ENCODE measurements at places on chromosomes 1 and 21. TPM values are rescaled to one million over a fixed set of nuclear protein-coding genes. Genes with fewer than 3 reads are reported as not detected.

DNA sequence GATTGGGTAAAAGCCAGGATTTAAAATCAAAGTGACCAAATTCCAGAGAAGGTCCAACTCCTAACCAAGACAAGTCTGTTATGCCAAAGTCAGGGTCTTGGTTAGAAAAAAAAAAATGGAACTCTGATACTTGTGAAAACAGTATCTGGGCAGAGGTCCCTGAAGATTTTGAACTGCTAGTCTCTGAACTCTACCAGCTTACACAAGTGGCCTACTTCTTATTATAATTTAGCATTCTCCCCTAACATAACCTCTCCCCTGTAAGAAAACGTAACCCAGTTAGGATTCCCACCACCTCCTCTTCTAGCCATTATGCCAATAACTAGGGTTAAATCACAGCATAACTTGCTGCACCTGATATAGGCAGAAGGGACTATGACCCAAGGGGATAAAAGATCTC lies 220.5 kb downstream of the COL24A1 start:
- no peak for DNase-seq
- no peak overlapping the region for H3K27ac ChIP-seq
- no peaks in the 10 kb centered on the region for H3K4me1 ChIP-seq
- H3K4me3 ChIP-seq, result no peak overlapping the region

DNA sequence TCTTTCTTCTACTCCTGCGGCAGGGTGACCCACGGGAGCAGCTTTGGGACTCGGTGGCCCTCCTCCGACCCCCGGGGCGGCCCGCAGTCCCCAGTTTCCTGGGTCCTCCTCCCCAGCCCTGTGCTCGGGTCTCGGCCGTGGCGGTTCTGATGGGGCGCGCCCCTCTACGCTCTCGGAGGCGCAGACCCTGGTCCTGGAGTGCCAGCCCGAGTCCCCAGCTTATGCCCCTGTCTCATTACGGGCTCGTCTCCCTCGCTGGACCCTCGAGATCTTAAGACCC lies 430 bp downstream of the BTG2 start:
- H3K4me1 ChIP-seq, result no peaks in the 10 kb centered on the region
- peak overlapping the region; percentile 82 for H3K4me3 ChIP-seq
- H3K36me3 ChIP-seq, result no peaks in the 10 kb centered on the region
- peaks cover 6% of the 10 kb centered on the region for H3K27me3 ChIP-seq
- no peak for DNase-seq
- H3K27ac ChIP-seq, result no peak overlapping the region

- H3K4me3 ChIP-seq, result no peak overlapping the region
- H3K36me3 ChIP-seq, result no peaks in the 10 kb centered on the region
- H3K4me1 ChIP-seq, result 0 out of 2 replicates have a peak, but pooled peaks cover 3% of the 10 kb centered on the region
- no peak for DNase-seq
- no peak overlapping the region for H3K27ac ChIP-seq
Observed at GRCh38 chr1:54417123-54417522, 10.9 kb upstream of the SSBP3 start.

DNA sequence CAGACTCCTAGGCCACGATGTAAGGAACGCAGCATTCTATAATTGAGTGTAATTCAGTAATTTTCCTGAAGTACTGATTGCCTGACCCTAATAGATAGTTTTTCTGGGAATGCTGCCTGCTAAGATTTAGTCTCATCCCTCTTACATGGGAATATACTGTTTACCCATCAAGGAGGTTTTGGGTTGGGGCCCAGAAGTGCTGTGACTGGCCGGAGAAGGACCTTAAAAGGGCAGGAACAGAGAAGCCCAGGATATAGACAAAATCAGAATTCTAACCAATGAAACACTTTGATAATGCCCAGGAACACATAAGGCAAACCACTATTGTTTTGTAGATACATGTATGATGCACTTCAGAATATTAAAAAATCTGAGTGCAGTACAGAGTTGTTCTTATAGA lies 111.6 kb downstream of the RGS2 start:
- H3K27me3 ChIP-seq, result no peaks in the 10 kb centered on the region
- H3K4me1 ChIP-seq, result no peaks in the 10 kb centered on the region
- H3K4me3 ChIP-seq, result no peak overlapping the region
- H3K36me3 ChIP-seq, result no peaks in the 10 kb centered on the region

GRCh38 chr1:86754265-86754974 lies 50.0 kb downstream of the SH3GLB1 start:
- no peaks in the 10 kb centered on the region for H3K36me3 ChIP-seq
- H3K4me3 ChIP-seq, result no peak overlapping the region
- no peak overlapping the region for H3K27ac ChIP-seq
- no peaks in the 10 kb centered on the region for H3K27me3 ChIP-seq
- no peak for DNase-seq

DNA sequence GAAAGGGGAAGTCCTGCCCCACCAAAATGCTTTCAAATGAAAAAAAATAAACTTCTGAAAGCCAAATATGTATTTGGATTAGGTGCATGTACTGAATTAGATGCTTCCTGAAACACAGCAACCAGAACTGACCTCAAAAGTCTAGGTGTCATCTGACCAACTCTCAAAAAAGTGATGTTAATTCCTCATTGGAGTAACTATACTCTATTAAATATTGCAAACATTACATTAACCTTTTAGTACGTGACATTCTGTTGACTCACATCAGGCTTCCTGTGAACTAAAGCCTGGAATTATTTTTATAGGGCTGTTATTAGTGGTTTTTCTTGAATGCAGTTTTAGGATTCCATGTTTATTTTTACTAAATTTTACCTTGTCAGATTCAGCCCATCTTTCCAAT lies 73.5 kb downstream of the ASTN1 start:
- H3K27ac ChIP-seq, result no peak overlapping the region
- H3K4me1 ChIP-seq, result no peaks in the 10 kb centered on the region
- peaks cover 14% of the 10 kb centered on the region for H3K27me3 ChIP-seq
- H3K4me3 ChIP-seq, result no peak overlapping the region

FAM72C gene
- 1.7 TPM for total RNA-seq

HCRTR1 gene
- total RNA-seq, result not detected

BMP8B gene
- total RNA-seq, result 2.4 TPM

CD48 gene
- total RNA-seq, result not detected

MATN1 gene
- total RNA-seq, result 0.37 TPM

Measured in PC-9 (cell line).